ENCODE measurements at places on chromosomes 2 and 18.

DNA sequence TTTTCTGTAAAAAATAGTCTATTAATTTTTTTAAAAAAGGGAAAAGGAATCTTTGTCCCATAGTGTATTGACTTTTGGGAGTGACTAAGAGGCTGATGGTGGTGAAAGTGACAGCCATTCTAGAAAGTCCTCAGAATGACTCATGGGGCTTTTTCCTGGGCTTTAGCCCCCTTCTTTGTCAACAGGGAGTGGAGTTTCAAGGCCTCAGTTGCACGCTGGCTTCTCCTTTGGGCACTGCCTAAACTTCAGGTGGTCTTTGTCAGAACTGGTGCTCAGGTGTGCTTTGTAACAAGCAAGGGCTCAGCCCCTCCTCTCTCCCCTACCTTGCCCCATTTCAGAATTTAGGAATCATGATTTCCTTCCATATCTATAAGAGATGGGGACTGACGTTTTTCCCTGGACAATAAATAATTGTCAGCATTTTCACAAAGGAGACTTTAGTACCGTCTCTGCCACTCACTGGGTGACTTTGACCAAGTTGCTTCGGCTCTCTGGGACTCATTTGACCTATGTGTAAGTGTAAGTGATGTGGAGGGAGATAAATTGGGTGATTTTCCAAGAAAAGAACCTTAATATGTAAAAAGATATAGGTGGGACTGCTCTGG, 61.2 kb upstream of the IGFBP2 start:
- DNase-seq = no peak

DNA sequence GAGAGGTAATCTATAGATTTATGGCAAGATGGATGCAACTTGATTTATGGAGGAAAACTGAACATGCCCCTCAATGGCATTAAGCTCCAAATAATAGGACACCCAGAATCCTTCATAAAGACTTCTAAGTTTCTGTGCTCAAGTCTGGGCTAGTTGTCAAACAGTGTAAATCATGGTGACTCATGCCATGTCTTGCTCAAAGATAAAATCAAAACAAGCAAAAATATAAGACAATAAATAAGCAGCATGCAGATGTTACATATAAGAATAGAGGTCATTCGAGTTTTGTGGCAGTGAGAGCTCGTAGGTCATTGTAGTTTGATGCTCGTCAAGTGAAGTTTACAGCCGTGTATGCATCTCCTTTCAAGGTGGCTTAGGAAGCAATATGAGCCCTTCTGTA, 403.2 kb downstream of the THSD7B start:
- DNase-seq = no peak

- no peak for DNase-seq
Measured at GRCh38 chr2:234388591-234388990, 108.3 kb downstream of the ARL4C start.

GRCh38 chr2:238996331-238997136, 148.6 kb downstream of the TWIST2 start:
- no peak for DNase-seq

DNA sequence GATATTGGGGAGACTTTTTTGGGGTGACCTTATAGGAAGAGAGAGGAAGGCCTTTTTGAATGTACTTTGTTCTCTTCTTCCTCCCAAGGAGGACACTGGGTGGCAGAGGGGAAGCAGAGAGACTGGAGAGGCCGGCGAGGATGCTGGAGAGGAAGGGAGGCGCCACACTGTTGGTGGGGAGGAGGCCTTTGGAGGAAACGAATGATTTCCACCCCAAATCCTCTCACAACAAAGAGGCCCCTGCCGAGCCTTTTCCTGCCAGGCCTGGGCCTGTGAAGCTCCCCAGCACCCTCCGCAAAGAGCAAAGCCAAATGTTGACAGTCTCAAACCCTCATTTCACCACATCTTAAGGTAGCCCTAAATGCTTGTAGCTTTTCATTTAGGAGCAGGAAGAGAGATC, 59.0 kb upstream of the UPP2 start:
- DNase-seq = no peak

DNA sequence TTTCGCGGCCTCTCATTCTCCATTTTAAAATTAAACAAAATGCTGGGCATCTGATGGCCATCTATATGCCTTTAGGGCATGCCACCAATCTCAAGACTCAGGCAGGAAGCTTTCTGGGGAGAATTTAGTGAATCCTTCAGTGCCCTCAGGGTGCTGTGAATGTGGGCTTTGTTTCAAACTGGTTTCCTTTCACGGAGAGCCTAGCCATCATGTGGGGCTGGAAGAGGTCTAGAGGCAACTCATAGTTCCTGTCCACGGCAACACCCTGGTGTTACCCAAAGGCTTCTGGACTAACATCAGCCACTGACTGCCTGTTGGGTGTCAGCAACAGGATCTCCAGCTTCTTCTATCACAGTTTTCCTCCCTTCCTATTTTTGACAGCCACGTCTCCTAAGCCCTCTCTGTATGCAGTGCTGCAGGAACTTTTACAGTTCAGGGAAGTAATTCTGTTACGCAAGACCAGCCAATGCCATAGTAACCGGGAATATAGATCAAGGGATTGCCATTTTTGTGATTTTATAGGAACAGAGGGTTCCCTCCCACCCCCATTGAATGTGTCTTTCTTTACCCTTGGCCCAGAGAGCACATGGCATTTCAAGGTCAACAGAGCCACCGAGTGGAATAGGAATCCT, 7.9 kb upstream of the WDR33 start:
- no peak for DNase-seq

GRCh38 chr2:39127973-39128372, 7.1 kb upstream of the SOS1 start:
- no peak for DNase-seq

GRCh38 chr2:240892356-240892755, 3.6 kb downstream of the MAB21L4 start:
- DNase-seq = no peak

DNA sequence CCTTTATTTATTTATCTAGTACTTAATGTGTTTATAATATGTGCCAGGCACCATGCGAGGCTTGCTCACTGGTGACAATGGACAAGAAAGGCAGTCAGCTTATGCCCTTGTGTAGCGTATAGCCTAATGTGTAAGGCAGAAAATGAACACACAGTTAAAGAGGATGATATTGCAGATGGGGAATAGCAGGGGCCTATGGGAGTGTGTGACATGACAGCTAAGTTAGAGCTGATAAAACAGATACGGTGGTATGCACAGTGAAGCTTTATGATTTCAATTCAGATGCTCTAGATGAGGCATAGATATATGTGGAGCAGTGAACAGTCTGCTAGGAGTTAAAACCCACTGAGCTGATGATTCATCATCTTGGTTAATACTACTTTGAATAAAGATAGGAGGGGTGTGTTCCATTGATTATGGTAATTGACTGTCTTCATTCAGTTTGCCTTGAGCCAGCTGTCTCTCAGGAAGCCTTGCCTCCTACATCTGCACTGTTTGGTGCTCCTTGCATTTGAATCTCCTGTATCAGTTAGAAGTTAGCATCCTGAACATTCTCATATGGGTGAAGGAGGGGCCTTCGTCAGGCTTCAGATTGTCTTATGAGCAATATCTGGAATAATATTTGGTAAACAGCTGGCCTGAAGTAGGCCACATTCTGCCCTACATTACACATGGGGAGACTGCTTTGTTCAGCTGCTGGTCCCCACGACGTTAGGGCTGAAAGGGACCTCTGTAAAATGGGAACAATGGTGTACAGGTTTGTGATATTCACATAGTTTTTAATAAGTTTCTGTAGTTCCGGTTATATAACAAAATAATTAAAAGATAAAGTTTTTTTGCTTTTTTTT, 13.2 kb downstream of the MAP4K4 start:
- no peak for DNase-seq

GRCh38 chr2:38444247-38444646, 67.2 kb upstream of the ATL2 start:
- no peak for DNase-seq

- no peak for DNase-seq
Measured at GRCh38 chr18:49843778-49844625, 30.7 kb upstream of the ACAA2 start.

GRCh38 chr2:26614216-26615138, 26.7 kb downstream of the CIB4 start:
- DNase-seq = no peak

DNA sequence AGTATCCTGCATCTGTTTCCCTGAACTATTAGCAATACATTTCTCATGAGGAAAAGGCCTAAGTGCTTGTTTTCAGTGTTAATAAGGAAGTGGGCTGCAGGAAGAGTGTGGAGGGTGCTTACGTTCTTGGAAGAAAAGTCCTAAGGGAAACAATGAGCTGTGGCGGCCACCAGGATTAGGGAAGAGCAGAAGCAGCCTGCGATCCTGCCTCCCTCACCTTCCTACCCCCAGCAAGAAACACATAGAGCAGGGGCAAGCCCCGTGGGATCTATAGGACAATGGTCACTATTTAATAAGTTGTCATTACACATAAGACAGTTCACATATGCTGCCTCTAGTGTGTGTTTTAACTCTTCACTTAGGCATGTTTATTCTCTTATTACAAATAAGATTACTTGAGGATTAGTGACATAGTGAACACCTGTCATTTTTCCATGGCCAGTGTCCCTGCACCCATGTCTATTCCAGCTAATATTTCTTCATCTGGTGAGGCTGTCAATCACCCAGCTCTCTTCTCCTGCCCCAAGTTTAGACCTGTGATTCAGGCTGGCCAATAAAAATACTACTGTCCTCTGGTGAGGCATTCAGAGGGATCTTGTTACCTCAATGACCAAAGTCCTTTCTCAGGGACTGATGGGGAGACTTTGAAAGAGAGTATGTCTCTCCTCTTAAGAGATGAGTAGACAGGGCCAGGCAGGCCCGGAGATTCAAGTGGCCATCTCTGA, 510.9 kb upstream of the CELF4 start:
- DNase-seq = no peak

GRCh38 chr2:173719471-173719870, 245.7 kb downstream of the SP3 start:
- DNase-seq = no peak

- no peak for DNase-seq
Measured at GRCh38 chr2:234533626-234534025, 36.7 kb upstream of the ARL4C start.

GRCh38 chr2:183995632-183996031, 602.7 kb upstream of the ZNF804A start:
- no peak for DNase-seq

DNA sequence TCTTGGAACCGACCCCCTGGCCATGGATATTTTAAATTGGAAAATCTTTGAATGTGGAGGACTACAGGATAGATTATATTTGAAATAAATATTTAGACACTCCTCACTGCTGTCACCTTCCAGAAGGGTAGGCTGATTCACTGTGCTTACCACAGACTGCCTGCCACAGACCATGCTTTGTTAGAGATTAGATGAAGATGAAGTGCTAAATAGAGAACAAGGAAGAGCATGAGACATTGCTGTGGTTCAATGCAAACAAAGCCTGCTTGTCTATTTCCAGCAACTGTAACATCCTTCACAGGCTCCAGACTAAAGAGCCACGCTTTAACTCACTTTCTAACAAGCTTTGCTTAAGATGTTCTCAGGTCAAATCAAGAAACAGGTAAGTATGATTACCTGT, 81.0 kb upstream of the TMEM17 start:
- DNase-seq = no peak

- no peak for DNase-seq
Measured at GRCh38 chr2:76391678-76392077, 681.0 kb upstream of the GCFC2 start.

DNA sequence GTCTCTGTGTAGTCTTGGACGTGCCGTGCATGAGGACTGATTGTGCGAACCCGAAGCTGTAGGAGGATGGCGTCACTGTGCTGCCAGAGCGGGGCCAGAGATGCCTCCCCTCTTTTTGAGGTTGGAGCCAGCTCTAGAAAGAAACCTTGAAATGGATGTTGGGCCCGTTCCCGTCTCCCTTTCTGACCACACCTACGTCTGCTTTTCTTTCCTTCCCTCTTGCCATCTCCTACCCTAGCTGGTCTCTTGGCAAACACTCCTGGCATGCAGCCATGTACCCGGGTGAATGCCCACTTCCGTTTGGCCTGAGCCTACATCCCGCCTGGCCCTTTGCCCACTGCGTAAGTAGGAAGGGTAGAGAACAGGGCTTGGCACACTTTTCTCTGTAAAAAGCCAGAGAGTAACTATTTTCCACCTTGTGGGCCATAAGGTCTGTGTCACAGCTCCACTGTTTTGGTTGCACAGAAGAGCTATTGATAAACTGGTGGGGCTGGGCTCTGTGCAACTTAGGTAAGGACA, 37.4 kb downstream of the SH3BP4 start:
- no peak for DNase-seq

DNA sequence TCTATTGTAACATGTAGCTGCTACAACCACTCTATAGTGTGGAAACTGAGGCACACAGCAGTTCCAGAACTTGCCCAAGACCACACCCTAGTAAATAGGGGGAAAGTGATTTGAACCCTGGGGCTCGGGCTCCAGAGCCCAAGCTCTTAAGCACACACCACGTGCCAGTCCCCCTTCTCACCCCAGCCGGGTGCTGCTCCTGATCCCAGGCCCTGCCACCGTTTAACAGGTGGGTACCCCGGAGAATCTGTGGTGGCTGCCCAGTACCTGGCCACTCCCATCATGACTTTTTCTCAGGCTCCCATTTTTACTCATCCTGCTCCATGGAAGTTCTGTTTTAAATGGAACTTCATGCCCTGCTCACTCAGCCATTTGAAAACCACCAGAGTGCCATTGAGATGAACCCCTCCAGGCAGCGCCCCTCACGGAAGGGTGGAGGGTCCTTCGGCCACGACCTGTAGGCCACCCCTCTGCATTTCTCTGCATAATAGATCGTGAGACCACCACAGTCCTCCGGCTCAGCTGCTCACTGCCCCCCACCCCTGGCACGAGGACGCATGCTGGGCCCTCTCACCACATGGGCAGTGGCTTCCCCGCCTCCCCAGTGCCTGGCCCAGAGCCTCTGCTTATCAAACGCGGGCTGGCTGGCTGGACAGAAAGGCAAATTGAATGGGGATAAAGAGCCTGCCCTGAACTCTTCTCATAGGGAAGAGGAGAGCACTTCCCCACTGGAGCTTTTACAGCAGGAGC, 42.1 kb downstream of the TMEM37 start:
- no peak for DNase-seq

GRCh38 chr2:170411660-170412059, 233.7 kb downstream of the MYO3B start:
- DNase-seq = no peak

DNA sequence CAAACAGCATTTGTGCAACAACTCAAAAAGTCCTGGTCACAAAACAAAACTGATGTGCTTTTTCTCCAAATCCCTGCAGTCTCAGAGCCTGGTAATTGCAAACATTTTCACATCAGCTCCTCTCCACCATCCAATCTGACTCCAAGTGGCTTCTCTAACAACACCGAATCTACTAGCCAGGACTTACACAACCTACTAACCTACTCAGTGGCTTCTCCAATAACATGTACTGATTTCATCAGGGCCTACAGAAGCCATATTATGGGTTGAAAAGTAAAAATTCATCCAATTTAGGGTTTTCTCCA, 104.3 kb downstream of the COLEC12 start:
- no peak for DNase-seq

- no peak for DNase-seq
Measured at GRCh38 chr2:59259913-59260312, 1018.8 kb upstream of the FANCL start.

DNA sequence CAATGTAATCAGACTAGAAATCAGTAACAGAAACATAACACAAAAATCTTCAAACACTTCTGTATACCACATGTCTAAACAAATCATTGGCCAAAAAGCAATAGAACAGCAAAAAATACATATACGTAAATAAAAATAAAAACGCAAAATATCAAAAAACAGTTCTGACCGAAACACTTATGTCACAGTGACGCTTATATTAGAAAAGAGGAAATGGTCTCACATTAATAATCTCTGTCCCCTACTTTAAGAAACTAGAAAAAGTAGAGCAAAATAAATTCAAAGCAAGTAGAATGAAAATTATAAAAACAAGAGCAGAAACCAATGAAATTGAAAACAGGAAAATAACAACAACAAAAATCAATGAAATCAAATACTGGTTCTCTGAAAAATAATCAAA, 41.9 kb downstream of the TMEM131 start:
- no peak for DNase-seq

All from memory B cell (primary cell).